ENCODE measurements at places on chromosomes 2 and 18.

DNA sequence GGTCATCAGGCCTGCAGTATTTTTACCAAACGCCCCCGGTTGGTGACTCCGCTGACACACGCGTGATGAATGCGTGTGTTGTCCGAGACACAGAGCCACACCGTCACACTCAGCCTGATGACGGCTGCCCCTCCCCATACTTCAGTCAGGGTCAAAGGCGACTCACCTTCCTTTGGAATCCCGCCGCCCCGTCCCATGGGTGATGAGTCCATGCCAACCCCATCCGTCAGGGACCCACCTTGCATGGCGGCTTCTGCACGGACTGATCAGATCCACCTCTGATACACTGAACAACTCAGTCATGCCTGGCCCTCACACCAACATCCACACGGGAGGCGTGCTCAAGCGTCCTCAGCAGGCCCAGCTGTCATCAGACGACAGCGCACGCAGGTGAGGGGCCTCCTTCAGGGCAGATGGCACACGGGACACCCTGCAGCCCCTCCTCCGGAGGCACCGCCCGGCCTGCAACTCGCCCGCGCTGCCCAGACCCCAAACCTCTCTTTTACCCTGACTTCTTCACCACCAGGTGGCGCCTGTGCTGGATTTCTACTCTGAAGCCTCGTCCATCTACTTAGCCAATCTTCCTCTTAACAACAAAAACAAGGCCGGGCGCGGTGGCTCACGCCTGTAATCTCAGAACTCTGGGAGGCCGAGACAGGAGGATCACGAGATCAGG lies 89.2 kb downstream of the ZNF516 start:
- DNase-seq = peak; percentile 54

DNA sequence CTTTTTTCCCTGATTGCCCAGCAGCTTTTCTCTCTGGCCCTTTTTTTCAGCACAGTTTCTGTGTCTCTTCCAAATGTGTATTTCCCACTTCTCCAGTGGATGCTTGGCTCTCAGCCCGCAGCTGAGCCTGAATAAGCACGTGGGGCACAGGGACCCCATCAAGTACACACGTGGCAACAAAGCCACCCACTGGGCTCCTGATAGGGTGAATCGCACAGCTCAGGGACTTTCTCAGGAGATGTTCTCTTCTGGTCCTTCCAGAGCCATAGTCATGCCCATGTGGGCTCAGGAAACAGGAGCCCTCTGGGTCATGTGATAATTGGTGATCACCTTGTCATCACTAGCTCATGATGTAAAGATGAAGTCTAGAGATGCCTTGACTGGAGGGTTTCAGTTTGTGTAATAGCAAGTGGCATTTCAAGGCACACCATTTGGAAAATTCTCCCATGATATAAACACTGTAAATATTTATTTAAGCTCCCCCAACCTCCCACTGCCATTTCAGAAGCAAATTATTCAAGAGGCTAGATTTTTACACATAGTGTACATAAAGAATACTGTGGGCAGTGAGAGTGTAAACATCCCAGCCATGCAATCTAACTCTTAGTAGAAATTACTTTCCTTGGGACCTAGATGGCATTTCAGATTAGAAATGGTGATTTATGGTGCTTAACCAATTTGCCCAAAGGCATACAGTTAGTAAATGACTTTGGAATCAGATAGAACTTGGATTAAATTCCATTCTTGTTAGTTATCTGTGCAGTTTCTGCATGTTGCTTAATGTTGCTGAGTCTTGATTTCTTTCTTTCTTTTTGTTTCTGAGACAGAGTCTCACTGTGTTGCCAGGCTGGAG lies 597.5 kb downstream of the SLC4A3 start:
- DNase-seq = no peak

GRCh38 chr2:119862127-119862889 lies 102.6 kb downstream of the PTPN4 start:
- DNase-seq = no peak

DNA sequence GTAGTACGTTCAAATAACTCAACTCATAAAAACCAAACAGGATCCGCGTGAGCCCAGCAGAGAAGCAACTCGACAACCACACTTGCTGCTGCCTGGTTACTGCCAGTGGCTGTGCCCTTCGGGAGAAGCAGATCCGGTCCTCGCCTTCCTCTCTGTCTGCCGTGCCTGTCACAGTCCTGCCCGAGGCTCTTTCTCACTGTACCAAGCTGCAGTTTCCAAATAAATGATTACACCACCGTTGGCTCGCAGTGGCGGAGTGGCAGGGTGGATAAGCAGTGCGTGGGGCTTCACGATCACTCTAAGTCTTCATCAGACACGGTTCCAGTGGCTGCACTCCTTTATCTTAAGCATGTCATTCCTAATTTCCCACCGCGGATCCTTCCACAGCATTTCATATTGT lies 26.1 kb upstream of the SALL3 start:
- no peak for DNase-seq

GRCh38 chr18:4878480-4878879 lies 318.6 kb downstream of the AKAIN1 start:
- no peak for DNase-seq

GRCh38 chr2:232386740-232387450 lies 8.3 kb downstream of the ALPP start:
- DNase-seq = no peak

DNA sequence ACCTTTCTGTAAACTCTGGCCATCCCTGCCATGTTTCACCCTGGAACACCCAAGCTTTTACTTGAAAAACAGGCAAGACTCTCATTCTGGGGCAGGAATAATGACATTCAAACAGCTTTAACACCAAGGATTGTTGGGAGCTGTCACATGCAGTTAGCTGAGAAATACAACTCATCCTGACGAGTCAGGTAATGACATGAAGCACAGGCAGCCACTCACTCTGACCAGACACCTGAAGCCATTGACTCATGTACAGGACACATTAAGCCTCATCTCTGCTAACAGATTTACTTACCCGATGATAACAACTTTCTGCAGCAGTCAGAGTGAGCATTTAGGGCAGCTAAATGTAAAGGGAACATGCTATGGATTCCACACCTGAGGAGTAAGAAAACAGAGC lies 163.1 kb upstream of the PGAP1 start:
- no peak for DNase-seq

DNA sequence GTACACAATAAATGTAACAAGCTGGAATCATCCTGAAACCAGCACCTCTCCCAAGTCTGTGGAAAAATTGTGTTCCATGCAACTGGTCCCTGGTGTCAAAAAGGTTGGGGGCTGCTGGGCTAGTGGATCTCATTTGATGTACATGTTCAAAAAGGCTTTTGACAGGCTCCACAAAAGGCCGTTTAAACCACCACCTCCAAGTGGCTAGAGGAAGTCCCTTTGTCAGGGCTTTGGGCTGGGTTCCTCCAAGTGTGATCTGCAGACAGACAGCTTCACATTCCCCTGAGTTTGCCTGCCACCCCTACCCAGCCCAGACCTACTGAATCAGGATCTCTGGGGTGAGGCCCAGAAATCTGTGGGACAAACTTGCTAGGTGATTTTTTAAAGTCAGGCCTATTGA lies 84.7 kb downstream of the TGFA start:
- DNase-seq = no peak
